ENCODE measurements at places on chromosomes 5 and 9.

DNA sequence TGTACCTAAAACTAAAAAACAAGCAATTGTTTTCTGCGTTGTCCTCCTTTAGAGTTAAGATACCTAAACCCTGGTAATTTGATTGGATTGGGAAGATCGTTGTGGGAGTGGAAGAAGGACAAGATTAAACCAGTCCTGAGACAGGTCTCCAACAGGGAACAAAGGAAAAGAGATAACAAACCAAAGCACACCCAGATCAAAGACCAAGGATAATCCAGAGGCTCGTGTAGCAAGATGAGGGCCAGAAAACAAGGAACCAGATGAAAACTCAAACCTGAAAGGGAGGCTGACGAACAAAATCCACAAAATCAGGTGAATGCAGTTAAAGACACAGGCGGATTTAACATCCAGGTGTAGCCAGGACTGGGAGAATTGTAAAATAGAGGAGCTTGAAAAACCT lies 618.1 kb downstream of the SLCO4C1 start:
- DNase-seq: no peak

DNA sequence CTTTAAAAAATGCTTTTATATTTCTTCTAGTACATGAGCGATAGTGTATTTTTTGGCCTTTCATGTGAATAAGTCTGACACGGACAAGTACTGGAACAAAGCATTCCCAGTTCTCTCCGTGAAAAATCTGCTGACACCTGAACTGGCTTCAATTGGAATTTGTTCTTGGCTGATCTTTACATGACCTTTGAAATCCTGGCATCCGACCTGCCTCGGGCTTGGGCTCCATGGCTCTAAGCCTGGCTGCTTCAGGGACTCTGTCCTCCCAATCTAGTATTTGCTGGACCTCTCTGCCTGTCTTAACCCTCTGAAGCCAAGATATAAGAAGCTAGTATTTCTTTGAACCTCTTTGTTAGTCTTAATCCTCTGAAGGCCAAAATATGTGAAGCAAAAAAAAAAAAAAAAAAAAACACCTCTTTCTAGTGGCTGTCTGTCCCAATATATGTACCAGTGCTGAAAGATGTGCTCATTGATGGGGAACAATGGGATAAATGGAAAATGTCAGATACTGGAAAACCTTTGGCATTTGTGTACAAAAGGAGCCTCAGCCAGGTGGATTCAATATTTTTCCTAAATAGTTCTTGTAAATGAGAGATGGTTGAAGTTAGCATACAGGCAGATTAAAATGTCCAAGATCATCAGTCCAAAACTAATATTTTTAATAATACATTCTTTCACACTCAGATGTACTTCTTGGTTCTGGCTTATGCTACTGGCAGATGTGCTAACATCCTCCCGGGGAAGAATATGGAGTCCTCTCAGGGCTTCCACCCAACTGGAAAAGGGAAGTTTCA lies 470.6 kb downstream of the TUSC1 start:
- DNase-seq: no peak

GRCh38 chr9:2083479-2083878 lies 68.3 kb downstream of the SMARCA2 start:
- DNase-seq: no peak

DNA sequence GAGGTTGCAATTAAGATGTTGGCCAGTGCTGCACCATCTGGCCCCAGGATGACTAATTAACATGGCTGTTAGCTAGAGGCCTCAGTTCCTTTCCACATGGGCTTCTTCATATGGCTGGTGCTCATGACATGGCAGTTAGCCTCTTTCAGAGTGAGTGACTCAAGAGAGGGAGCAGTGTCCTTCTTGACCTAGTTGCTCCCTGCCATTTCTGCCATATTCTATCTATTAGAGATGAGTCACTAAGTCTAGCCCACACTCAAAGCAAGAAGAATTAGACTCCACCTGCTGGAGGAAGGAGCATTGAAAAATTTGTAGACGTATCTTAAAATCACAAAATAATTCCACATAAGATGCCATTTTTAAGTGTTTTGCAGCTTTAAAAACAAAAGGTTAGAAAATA lies 651.2 kb upstream of the CCNG1 start:
- no peak for DNase-seq
